CD4-positive, alpha-beta T cell treated with Interleukin-4 for 4 hours (primary cell): ENCODE measurements at places on chromosomes 12 and 14.

GRCh38 chr14:95392841-95393240 lies 73.1 kb upstream of the CLMN start:
- no peak for DNase-seq

- peak; percentile 23 for DNase-seq
Observed at GRCh38 chr12:39441963-39442830, 723 bp downstream of the KIF21A start.

DNA sequence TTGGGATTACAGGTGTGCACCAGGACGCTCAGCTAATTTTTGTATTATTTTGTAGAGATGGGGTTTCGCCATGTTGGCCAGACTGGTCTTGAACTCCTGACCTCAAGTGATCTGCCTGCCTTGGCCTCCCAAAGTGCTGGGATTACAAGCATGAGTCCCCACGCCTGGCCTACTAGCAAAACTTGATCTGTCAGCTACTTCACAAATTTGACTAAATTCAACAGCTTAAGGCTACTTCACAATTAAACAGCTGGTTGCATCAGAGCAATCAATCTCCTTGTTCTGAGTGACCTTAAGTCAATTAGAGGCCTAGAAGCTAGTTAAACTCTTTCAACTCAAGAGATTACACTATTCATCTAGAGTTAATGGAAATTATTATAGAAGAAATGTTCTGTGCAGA lies 12.2 kb downstream of the COQ10A start:
- DNase-seq, result no peak

DNA sequence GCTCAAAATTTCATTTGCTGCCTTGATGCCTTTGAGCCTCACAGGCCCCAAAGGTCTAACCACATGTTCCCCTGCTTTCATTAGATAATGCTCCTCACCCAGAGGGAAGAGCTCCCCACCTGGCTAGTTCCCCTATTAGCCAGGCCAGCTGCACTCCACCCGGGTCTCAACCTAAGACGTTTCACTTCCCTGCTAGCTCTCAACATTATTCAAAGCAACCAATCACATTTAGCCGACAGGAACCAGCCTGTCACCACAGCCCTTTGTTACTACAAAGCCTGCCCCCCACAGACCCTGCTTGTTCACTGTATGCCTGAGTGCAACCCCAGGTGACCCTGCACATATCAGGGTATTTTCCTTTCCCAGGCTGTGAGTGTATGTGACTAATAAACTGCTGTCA lies 78.6 kb downstream of the SLC15A5 start:
- peak; percentile 4 for DNase-seq

DNA sequence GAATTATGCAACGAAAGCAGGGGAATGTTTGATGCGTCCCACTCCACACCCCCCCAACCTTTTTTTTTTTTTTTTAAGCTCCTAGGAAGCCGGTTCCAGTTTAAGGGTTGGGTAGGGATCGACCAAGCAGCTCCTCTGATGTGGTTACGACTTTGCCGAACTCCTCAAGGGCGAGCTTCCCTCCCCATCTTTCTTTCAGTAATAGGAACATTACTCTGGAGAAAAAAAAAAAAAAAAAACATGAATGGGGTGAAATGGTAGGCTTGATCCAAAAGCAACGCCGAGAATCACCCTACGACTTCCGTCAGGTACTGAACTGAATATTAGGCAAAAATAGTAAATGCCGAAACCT lies 9.6 kb downstream of the BMP4 start:
- DNase-seq, result no peak

GRCh38 chr12:76478045-76478444 lies 81.5 kb downstream of the OSBPL8 start:
- DNase-seq, result no peak

DNA sequence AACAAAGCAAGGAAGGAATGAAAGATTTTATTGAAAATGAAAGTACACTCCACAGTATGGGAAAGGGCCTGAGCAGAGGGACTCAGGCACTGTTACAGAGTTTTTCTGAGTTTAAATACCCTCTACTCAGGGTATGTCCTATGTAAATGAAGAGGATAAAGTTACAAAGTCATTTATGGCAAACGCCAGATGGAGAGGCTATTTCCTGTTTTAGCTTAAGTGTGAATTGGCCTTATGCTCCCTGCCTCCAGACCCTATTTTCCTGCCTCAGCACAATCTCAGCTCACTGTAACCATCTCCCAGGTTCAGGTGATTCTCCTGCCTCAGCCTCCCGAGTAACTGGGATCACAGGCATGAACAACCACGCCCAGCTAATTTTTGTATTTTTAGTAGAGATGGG lies 6.8 kb upstream of the PHC1 start:
- DNase-seq, result no peak

DNA sequence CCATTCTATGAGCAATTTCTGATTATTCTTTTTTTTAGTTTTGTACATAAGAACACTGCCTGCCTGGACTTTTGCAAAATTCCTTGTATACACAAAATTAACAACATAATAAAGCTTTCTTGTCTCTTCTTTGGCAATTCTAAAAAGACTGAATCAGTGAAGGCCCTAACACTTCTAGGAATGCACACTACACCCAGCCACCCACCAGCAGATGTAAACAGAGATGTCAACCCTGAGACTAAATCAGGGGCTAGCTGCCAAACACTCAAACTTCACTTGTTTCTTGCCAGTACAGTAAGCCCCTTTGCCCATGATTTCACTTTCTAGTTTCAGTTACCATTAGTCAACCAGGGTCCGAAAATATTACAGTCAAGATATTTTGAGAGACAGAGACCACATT lies 15.5 kb downstream of the DCAF5 start:
- no peak for DNase-seq

DNA sequence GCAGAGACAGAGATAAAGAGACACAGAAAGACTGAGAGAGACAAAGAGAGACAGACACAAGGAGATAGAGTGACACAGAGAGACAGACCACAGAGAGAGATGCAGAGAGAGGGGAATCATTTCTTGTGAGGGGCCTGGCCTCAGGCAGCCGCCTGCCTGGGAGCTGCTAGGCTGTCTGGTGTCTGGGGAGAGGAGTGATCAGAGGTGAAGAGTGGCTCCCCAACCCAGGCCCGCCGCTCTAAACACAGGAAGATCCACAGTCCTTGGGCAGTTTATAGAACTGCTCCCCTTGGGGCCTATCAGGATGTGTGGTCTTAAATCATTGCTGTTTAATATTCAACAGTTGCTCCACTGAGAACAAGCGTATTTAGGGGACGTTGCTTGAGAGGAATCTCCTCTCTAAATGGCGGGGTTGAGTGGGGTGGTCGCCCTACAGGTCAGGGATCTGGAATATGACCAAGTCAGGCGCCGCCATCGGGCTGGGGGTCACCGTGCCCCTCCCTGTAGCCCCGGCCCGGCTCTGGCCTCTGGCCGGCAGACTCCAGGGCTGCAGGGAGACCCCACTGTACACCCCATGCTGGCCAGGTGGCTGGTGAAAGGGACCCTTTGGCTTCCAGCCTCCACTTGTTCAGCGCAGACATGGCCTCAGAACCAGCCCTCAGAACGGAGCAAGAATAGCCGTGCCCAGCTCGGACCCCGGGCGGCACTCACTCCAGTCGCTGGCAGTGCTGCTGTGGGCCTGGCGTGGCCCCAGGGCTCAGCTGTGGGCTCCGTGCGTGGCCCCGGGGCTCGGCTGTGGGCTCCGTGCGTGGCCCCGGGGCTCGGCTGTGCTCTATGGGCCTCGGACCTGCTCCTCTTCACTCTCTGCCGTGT lies 89.4 kb downstream of the GALNT9 start:
- no peak for DNase-seq

DNA sequence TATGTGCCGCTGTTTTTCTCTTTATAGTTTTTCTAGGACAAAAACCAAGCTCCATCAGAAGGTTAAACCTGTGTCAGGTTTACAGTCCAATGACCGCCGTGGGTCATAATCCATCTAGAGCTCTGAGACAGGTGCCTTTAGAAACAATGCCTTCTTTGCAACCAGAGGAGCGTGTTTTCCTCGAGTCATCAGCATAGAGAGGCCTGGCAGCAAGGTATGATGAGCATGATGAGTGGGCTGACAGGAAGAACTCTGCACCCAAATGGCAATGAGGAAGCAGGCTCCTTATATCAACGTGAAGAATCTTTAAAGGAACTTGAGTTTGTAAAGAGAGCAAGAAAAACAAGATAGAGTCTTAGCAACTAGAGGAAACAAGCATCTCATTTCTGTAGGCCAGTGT lies 60.5 kb upstream of the NUDT4 start:
- DNase-seq, result no peak

DNA sequence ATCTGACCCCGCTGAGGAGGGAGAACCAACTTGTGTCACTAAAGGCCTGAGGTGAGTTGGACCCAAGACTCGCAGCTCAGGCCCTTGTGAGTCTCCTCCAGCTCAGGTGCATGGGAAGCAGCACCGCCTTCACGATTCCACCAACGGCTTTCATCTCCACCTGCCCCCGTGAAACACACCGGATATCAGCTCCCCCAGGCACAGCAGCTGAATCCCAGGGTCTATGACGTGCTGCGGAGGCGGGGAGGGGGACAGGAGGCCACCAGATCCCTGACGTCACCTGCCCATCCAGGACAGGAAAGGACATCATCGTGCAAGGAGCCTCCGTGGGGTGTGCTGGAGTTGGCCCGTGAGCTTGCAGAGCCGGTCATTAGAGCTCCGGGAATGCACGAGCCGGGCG lies 18.5 kb upstream of the SFSWAP start:
- no peak for DNase-seq

DNA sequence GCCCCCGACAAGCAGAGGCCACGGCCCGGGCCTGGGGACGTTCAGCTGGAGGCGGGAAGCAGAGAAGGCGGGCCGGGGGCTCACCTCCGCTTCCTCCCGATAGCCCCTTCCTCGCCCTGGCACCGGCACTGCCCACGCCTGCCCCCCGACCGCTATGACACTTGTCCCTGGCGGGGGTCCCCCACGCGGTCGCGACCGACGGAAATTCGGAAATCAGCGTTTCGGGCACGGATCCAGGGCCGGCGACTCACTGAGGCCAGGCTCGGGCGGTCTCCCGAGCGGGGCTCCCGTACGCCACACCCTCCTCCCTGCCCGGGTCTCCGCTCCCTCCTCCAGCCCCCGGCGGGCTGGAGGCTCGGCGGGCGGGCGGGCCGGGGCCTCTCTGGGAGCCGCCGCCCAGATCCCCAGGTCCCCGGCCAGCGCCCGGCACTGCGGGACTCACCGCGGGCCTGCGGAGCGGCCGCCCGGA lies 581 bp downstream of the PITPNM2 start:
- no peak for DNase-seq

GRCh38 chr14:64561631-64562030 lies 11.9 kb downstream of the PPP1R36 start:
- DNase-seq, result no peak

- no peak for DNase-seq
Observed at GRCh38 chr12:108054496-108054895, 74.6 kb upstream of the WSCD2 start.

DNA sequence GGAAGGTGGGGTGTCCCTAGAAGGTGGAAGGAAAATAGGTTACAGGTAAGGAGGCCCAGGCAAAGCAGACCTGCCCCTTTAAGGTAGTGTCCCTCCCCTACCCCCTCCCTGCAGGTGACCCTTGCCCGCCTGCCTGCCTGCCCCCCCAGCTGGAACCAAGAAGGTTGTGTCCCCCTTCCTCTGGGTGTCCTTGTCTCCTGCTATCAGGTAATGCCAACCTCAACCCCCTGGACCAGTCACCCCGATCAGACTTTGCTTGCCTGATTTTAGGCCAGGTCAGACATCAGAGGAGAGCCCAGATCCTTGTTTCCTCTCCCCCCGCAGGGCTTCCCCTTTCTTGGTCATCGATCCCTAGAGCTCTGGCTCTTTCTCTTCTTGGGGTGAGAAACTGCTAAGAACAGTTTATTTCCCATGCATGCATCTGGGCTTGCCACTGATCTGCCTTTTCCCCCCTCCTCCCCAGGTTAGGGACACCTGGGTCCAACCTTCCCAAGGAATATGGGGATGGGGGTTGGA lies at the start of gene SLC39A5:
TSS of gene SLC39A5 (plus strand) at position 136 of the 516 bp plus-strand sequence. CDS start 1,224 bp downstream, outside the sequence.
- DNase-seq, result no peak

GRCh38 chr12:65016881-65017650 lies 104.0 kb downstream of the WIF1 start:
- DNase-seq, result no peak

DNA sequence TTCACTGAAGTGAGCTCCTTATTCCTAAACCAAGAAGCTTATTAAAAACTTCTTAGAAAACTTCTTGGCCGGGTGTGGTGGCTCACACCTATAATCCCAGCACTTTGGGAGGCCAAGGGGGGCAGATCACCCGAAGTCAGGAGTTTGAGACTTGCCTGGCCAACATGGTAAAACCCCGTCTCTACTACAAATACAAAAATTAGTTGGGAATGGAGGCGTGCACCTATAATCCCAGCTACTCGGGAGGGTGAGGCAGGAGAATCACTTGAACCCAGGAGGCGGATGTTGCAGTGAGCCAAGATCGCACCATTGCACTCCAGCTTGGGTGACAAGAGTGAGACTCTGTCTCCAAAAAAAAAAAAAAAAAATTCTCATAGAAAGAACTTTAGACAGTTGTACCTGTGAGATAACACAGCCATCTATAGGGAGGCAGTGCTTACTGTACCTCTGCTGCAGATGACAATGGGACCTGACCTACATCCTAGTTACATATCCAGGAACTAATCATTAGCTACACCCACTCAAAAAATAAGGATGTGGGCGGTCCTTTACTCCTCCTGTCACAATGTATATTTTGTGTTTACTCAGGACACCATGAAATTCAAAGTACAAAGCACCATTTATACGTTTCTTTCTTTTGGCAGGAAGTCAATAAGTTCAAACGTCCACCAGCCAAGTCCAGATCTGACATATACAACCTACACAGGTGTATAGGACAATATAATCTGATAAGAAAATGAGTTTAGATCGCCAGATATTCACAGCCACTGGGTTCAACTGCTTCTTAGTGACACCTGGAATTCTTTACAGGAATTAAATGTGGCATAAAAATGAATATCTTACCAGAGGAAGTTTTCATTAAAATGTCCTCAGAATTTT lies 14.9 kb downstream of the STXBP6 start:
- DNase-seq, result no peak

GRCh38 chr12:22034709-22035506 lies 11.1 kb upstream of the CMAS start:
- DNase-seq, result no peak

DNA sequence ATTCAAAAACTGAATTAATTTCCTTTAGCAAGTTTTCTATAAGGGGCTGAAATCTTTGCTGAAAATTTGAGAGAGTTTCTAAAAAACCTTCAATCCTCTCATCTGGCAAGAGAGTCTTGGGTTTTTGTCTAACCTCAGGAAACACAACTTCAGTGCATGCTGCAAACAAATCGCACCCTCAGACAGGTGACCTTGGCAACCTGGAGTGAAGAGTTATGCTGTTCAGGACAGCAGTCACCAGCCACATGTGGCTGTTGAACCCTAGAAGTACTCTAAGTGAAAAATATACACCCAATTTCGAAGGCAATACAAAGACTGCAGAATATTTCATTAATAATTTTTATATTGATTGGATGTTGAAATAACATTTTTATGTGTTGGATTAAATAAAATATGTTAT lies 184.8 kb downstream of the RPS29 start:
- DNase-seq, result no peak
